Prostate gland (tissue), 2 donors: ENCODE measurements at places on chromosomes 5 and 9. TPM values are rescaled to one million over a fixed set of nuclear protein-coding genes. Genes with fewer than 3 reads are reported as not detected.

Gene COL15A1
- total RNA-seq = 79.9 TPM

Gene SREK1
- 67.5 TPM for total RNA-seq

Gene VAV2
- total RNA-seq = 19.5 TPM

Gene IFNK
- total RNA-seq = not detected

Gene MARVELD2
- total RNA-seq = 30.1 TPM

Gene FGFR4
- total RNA-seq = 7.1 TPM

Gene KLHL3
- total RNA-seq = 1.8 TPM

Gene PRLR
- total RNA-seq = 7.1 TPM

Gene PCA3
- 0.14 TPM for total RNA-seq

Gene CD74
- 612 TPM for total RNA-seq

Gene AQP3
- total RNA-seq = 200 TPM

Gene GMCL2
- 2.8 TPM for total RNA-seq

Gene SLF1
- 4.6 TPM for total RNA-seq

Gene MGAT4B
- total RNA-seq = 142 TPM

Gene RNF224
- total RNA-seq = not detected

Gene FOXD4L4
- total RNA-seq = not detected

Gene TCF7
- 9.8 TPM for total RNA-seq

Gene C1QTNF3
- 1.6 TPM for total RNA-seq

Gene IFNA2
- total RNA-seq = not detected

Gene CER1
- not detected for total RNA-seq

Gene CD274
- 0.82 TPM for total RNA-seq

Gene TEX48
- total RNA-seq = not detected

Gene ZFAND5
- total RNA-seq = 143 TPM

Gene NIM1K
- not detected for total RNA-seq

Gene SLC28A3
- not detected for total RNA-seq

Gene HRH2
- total RNA-seq = 5.3 TPM

Gene GOLPH3
- total RNA-seq = 118 TPM

Gene GPR150
- total RNA-seq = 3.0 TPM

Gene ANKRD31
- total RNA-seq = 0.41 TPM

Gene TMEM174
- not detected for total RNA-seq

Gene DOCK2
- 6.2 TPM for total RNA-seq

Gene FSTL4
- total RNA-seq = 10.1 TPM

Gene OTULINL
- total RNA-seq = 20.6 TPM

Gene PTAR1
- total RNA-seq = 47.6 TPM

Gene RFK
- 18.4 TPM for total RNA-seq

Gene INSL6
- total RNA-seq = 8.9 TPM

Gene RMRP
- 1,879 TPM for total RNA-seq

Gene GNA14
- total RNA-seq = 2.4 TPM

Gene PPIP5K2
- 24.9 TPM for total RNA-seq

Gene CYLC2
- not detected for total RNA-seq

Gene MAST4
- total RNA-seq = 45.7 TPM

Gene ARID3C
- 1.1 TPM for total RNA-seq

Gene MCCC2
- 141 TPM for total RNA-seq

Gene RASGRF2
- 7.6 TPM for total RNA-seq

Gene ECSCR
- total RNA-seq = 5.3 TPM

Gene CNTNAP3B
- total RNA-seq = 5.0 TPM

Gene FCHO2
- 24.6 TPM for total RNA-seq
